ENCODE measurements at places on chromosomes 12 and 14. TPM values are rescaled to one million over a fixed set of nuclear protein-coding genes. Genes with fewer than 3 reads are reported as not detected.

DNA sequence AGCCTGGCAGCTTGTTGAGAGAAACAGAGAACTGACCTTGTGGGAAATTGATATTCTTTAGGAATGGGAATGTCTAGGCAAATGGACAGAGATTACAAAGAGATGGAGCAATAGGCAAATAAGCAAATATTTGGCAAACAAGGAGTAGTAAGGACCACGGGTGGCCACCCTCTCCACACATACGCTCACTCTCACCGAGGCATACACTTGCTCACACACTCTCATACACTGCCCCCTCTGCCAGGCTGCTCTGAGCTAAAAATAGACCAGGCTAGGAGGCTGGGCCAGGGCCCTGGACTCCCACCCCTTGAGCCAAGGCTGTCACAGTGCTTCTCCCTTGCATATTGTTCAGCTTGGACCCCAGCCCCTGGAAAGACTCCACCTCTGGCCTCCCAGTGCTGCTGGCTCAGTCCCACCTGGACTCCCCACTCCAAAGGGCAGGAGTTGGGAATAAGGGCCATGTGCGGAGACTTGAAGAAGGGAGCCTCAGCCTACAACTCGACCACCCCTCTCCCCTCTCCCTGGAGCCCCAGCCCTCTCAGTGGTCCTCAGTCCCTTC is 1.1 kb downstream of the PPP1R1A start:
- DNase-seq, result no peak

GRCh38 chr12:52020539-52021336 is 14.0 kb downstream of the TAMALIN start:
- no peak for DNase-seq

GRCh38 chr12:45973526-45973925 is 16.8 kb downstream of the SCAF11 start:
- no peak for DNase-seq

DNA sequence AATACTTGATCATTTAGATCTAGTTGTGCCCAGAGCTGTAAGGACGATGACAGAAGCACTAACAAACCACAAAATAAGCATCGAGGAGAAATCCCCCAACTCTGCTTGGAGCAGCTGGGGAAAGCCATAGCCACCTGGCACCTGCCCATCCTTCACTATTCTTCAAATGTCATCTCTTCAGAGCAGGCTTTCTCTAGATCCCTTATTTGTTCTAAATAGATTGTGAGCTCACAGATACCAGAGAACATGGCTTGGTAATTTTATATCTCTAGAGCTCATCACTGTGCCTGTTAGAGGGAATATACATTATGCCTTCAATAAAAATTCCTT is 50.9 kb downstream of the GRIP1 start:
- no peak for DNase-seq

GRCh38 chr14:27056586-27056985 is 458.8 kb upstream of the NOVA1 start:
- no peak for DNase-seq

DNA sequence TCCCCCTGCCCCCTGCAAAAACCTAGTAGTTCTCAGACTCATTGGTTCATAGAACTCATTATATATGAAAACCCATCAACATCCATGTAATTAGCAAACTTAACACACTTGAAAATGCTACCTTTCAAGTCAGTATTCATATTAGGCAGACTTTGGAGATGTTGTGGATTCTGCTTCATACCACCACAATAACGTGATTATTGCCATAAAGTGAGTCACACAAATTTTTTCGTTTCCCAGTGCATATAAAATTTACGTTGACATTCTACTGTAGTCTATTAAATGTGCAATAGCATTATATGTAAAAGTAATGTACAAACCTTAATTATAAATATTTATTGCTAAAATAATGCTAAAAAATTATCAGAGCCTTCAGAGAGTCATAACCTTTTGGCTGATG is 654.0 kb downstream of the DIO2 start:
- no peak for DNase-seq

- no peak for DNase-seq
Measured at GRCh38 chr12:57521525-57522010, 1.1 kb upstream of the MBD6 start.

DNA sequence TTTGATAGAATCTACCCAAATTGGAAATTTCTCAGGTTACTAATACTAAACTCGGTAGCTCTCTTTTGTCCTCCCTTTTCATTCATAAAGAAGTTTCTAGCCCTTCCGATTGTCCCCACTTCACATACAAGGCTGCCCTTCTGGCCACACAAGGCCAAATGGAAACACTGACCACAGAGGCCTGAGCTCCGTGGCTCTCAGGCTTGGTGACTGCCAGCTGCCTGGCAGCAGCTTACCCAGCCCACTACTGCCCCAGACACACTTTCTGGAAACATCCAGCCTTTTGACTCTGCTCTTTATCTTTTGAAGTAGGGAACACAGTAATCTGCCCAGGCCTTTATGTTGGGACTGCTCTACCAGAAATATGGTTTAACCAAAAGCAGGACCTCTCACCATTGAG is 167.2 kb downstream of the GCH1 start:
- DNase-seq, result no peak

DNA sequence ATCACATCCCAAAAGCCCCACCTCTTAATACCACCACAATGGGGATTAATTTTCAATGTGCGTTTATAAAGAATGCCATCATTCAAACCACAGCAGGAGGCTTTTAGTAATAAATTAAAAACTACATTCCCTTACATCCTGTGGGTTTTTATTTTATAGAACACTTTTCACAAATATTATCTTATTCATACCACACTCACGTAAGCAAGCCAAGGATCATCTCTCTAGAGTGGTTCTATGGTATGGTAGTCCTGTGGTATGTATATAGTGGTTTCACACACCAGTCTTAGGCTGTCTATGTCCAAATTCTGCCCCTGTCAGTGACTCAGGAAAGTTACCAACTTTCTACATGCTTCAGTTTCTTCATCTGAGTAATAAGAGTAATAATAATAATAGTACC is 100.2 kb downstream of the GALC start:
- no peak for DNase-seq

DNA sequence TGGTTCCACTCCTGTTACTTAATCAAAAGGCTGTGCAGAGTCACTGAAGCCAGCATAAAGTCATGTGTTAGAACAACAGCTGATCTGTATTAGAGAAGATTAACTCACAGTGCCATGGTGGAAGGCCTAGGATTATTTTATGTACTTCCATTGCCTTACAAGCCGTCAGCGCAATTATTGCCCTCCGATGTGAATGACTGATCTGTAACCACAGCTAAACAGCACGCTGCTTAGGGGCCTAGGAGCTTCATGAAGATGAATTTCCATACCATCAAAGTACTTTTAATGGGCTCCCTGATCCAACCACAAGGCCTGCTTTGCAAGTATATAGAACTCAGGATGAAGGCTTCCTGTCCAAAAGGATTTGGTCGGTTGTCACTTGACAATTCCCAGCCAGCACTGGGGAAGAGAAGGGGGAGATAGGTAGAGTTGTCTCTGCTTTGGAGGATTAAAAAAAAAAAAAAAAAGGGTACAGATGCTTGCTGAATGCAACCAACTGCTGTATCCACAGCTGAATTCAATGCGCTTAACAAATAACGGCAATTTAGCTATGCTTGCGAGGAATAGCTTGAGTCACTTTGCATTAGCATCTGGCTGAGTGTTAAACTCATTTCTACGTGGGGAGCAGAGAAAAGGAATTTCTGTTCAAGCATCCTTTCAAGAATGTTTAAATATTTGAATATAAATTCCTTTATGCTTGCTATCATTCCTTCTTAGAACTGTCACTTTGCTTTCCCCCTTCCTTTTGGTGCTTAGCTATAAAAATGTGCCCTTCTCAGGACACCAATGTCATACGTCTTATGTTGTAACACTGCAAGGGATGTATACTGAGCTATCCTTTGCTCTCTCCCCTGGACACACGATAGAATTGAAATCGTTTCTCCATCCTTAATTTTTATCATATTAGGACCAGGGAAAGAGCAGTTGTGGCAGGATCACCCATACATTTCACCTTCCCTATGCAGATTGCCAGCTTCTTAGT is 387.8 kb downstream of the SOX5 start:
- DNase-seq, result no peak

GRCh38 chr12:77477907-77478533 is 352.7 kb upstream of the NAV3 start:
- DNase-seq, result no peak

GRCh38 chr12:3310271-3311026 is 180.6 kb upstream of the PRMT8 start:
- DNase-seq, result no peak

- DNase-seq, result no peak
Measured at GRCh38 chr14:69591317-69591716, 16.6 kb upstream of the CCDC177 start.

The RNASE4 gene
- 83.8 TPM for total RNA-seq

The CLEC2A gene
- not detected for total RNA-seq

The PTPRB gene
- 34.5 TPM for total RNA-seq

GRCh38 chr12:14562279-14562678 is 5.4 kb downstream of the PLBD1 start:
- DNase-seq, result no peak

GRCh38 chr14:77544571-77544970 is 46.0 kb upstream of the ISM2 start:
- DNase-seq, result no peak

The KRT82 gene
- total RNA-seq, result not detected

GRCh38 chr12:115946092-115946491 is 331.4 kb downstream of the MED13L start:
- peak; percentile 42 for DNase-seq

GRCh38 chr14:67464377-67464776 is 24.1 kb downstream of the TMEM229B start:
- DNase-seq, result no peak

The CAPS2 gene
- total RNA-seq, result 9.3 TPM

DNA sequence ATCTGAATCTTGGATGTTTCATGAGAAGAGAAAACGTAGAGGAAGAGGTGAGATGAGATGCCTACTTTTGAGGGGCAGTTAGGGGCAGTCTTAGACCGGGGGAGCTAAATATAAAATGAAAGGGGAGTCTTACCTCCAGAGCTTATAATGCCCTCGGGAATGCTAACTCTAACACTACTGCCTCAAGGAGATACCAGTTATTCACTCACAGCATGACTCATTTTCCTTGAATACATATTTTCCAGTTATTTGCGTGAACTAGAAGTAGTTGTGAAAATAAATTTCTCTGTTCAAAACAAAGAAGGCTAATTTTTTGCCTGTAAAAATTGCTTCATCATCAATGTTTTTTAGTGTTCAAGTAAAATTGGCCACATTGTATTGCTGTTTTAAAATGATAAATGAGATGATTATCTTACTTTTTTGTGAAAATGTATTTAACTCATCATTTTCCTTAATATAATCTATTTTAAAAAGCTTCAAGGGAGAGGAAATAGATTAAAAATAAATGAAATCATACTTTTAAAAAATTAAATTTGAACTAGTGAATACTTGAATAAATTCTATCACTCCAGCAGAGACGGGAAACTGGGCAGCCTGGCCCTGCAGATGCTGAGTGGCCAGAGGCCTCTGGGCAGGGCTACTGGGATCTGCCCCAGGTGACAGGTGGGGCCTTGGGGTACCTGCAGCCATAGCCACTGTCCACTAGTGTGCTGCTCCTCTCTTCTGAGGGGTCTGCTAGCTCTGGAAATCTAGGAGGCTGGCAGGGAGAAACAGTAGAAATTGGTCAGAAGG is 339.3 kb downstream of the EGLN3 start:
- no peak for DNase-seq

- no peak for DNase-seq
Measured at GRCh38 chr14:100222224-100223093, 16.5 kb upstream of the YY1 start.

DNA sequence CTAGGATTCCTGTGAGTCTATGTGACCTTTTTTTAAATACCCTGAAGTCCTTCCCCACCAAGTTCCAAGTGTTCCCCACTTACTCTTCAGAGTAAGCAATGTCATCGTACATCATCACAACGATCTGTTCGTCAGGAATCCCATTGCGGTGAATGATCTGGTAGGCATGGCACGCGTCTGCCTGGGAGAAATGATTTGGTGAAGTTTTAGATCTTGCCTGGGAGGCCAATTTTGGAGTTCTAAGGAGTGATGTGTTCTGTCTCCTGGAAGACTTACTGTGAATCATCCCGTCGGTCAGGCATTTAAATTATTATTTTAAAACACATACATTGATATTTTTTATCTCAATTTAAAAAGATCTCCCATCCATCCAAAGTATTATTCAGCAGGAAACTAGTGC is 29.8 kb downstream of the LGMN start:
- no peak for DNase-seq

DNA sequence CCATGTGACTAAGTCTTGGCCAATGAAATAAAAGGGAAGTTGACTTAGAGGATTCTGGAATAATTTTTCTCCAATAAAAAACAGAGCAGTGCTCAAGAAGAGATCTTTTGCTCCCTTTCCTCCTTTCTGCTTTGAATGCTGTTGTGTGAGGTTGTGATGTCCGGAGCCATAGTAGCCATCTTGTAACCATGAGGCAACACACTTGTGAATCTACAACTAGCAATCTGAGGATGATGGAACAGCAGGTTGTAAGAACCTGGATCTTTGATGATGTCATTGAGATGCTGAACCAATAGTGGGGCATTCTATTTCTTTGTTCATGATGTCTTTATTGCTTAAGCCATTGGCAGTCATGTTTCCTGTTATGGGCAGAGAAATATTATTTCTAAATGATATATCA is 230.0 kb upstream of the SRRM4 start:
- DNase-seq, result no peak

DNA sequence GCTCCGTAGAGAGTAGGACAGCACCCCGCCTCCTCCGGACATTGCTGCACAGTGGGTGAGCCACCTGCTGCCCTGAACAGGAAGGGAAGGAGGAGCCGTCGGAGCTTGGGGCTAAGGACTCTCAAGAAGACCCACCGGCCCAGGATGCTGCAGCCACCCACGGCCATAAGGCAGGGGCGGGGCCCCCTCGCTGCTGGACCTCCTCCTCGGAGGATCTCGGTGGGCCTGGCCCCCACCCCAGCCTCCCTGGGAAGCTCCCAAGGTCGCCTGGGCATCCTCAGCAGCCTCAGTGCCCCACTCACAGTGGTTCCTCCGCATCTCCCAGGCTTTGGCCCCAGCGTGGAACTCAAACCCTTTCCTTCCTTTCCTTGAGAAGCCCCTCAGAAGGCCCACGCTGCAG is 68.6 kb upstream of the DIO3 start:
- DNase-seq, result no peak

- no peak for DNase-seq
Measured at GRCh38 chr14:24964591-24964990, 85.4 kb downstream of the STXBP6 start.

- no peak for DNase-seq
Measured at GRCh38 chr12:122852336-122853275, 17.3 kb downstream of the HIP1R start.

The FOXG1 gene
- 0.66 TPM for total RNA-seq

The AKAP5 gene
- total RNA-seq, result 2.0 TPM

- no peak for DNase-seq
Measured at GRCh38 chr14:50656776-50657175, 11.3 kb downstream of the SAV1 start.

The SERPINA3 gene
- total RNA-seq, result 71.8 TPM
